ENCODE measurements at places on chromosomes 4 and X.

DNA sequence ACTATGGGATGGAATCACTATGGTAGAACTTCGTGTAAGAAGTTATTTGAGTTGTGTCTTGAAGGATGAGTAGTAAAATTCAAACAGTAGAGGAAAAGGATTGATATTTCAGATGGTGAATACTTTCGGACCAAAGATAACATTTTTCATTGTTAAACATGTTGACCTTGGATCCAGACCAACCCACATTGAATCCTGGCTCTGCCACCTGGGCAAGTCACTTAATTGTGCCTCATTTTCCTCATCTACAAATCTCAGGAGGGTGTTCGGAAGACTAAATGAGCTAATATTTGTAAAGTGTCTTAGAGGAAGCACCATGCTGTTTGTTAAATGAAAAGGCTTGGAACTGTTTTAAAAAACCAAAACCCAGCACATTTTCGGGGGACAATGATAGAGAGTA is 1.4 kb upstream of the AIFM1 start:
- DNase-seq = no peak

- no peak for DNase-seq
These were observed 122.5 kb upstream of the TEX13D start for GRCh38 chrX:124209792-124210576.

DNA sequence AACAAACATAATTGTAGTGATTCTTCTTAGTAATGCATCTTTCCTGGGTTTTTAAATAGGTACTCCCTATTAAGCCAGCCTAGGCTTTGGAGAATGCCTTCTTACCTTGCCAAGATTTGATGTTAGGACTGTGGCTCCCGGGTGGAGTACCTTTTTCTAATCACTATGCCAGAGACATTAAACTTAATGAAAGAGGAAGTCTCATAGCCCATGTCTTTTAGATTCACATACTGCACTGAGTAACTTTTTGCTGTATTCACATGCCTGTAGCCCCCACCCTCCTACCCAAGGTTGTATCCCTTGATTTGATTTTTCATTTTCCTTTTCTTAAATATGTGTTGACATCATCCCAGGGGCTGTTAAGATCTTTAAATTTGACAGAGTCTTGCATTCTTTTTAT is 104.2 kb upstream of the TLR2 start:
- no peak for DNase-seq

- DNase-seq = no peak
These were observed 60.2 kb downstream of the MID1IP1 start for GRCh38 chrX:38861489-38861888.

- DNase-seq = no peak
These were observed 71.0 kb downstream of the RAPGEF2 start for GRCh38 chr4:159173886-159174285.

GRCh38 chrX:17579026-17579425 is 158.3 kb upstream of the SCML1 start:
- DNase-seq = no peak

- no peak for DNase-seq
These were observed 504 bp upstream of the PDLIM3 start for GRCh38 chr4:185535612-185536410.

GRCh38 chr4:93788712-93789111 is 39.8 kb upstream of the ATOH1 start:
- DNase-seq = no peak

GRCh38 chr4:32172086-32172485 is 1451.9 kb downstream of the PCDH7 start:
- DNase-seq = no peak

GRCh38 chrX:9860826-9861225 is 74.6 kb downstream of the SHROOM2 start:
- no peak for DNase-seq

- DNase-seq = no peak
These were observed 130.3 kb upstream of the MSX1 start for GRCh38 chr4:4729206-4729605.

DNA sequence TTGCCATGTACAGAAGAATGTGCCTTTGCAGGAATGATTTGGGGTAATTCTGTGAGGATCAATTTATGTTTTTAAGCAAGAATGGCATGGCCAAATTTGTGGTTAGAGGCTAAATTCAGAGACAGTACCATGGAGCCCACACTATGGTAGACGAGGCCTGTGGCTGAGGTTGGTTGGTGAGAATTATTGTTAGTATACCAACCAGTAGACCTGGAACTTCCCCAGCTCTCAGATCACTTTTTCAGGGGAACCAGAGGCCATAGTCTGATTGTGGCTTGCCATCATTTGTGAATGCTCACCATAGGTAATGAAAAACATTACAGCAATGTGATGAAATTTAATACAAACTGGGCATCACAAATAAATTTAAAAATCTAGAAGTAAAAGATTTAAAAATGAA is 56.3 kb downstream of the SHISA3 start:
- DNase-seq = no peak

GRCh38 chrX:10110984-10111363 is 45.8 kb upstream of the CLCN4 start:
- DNase-seq = no peak
